CD4-positive, alpha-beta memory T cell (primary cell): ENCODE measurements at places on chromosomes 12 and 14.

DNA sequence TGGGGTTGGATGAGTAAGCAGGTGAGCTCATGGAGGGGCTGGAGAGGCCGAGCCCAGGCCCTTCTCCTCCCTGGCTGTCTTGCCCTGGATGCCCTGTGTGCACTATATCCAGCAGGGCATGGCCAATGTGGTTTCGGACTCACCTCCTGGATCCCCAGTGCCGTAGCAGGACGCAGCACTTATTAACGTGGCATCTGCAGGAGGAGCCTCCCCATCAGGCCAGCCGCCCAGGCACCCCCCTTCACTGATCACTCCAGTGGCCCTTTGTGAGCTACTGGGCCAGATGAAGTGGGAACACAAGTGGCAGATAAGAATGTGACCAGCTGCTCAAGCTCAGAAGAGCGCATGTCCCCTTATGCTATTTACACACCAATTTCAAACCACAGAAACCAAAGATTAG, 43.1 kb upstream of the DICER1 start:
- no peak for DNase-seq

DNA sequence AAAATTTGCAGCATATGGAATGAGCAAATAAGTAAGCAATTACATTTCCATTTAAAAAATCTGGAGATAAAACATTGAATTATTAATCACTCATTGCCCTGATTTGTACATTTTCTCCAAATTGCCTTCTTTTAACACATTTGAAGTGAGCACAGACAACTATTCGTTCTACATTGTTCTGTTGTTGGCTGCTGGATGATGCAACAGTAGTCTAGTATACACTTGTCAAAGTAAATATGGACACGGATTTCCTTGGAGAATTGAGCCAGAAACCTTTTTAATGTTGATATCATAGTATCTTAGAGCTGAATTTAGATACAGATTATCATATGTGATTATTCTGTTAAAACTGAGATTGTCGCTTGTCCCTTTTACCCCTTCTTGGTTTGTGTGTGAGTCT, 188.2 kb downstream of the FUT8 start:
- DNase-seq, result no peak

GRCh38 chr14:76023757-76024156, 38.2 kb downstream of the IFT43 start:
- DNase-seq, result no peak

DNA sequence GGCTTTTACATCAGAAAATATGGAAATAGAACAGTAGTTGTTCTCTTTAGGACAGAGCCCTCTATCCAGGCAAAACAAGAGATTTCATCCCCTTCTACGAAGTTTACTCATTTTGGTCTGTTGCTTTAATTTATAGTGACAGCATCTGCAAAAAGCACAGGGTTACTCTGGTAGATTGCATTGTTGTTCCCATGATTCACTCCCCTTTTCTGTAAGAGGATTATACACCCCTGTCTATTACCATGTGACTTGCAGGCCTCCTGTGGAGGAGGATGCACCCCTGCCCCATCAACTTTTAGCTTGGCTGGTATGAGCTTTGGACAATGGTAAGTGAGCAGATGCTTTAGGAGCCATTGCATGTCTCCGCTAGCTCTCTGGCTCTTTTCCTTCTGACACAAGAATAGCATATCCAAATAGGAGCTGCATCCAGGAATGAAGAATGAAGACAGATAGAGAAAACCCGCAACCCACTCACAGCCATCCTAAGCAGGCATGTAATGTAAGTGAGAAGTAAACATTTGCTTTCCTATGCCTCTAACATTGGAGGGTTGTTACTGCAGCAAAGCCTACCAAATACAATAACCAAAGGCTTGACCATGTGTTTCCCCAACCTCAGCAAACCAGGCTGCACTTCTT, 304.2 kb downstream of the AKAP6 start:
- DNase-seq, result no peak

- no peak for DNase-seq
These were observed 6.1 kb downstream of the CFAP73 start for GRCh38 chr12:113155646-113156045.

GRCh38 chr12:8154526-8154925, 2.3 kb upstream of the ZNF705A start:
- DNase-seq, result peak; percentile 22

DNA sequence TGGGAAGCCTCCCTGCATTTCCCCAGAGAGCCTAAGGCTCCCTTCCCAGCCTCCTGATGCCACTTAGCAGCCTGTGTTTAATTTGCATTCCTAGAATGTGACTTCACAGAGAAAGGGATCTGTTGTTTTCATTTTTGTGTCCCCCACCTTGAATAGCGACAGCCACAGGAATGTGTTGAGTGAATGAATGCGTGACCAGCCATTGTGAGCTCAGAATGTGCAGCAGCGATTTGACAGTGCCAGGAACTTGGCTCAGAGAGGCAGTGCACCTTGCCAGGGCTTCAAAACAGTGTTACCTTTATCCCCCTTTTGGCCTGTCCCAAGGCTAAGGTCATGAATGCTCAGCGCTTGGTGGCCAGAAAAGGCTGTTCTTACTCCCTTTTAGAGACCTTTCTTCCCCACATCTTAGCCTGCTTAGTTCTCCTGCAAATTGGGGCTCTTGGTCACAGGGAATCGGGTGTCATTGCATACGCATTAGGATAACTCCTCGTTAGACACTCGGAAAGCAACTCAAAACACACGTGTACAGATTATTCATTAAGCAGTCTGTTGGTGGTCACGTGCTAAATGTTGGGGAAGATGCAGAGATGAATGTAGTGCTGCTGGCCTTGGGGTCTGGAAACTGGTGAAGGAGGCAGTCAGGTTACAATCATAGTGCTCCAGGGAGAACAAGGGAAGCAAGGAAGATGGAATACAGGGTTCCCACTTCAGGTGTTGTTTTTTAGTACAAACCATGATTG, 9.8 kb downstream of the NTF3 start:
- no peak for DNase-seq

DNA sequence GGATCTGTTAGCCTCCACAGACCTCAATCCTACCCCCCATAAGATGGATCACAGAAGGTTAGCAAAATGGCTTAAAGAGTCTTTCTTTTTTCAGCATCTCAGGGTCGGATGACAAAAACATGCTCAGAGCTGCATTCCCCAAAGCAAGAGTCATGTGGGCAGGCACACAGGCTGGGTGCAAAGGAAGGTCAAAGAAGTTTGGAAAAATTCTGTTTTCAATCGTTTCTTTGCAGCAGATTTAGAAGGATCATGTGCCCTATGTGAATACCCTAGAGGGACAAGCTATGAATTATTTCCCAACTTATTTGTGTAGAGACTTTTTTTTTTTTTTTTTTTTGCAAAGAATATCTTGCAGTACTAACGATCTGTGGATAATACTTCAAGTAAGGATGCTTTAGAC, 845.4 kb downstream of the VRK1 start:
- DNase-seq, result no peak

DNA sequence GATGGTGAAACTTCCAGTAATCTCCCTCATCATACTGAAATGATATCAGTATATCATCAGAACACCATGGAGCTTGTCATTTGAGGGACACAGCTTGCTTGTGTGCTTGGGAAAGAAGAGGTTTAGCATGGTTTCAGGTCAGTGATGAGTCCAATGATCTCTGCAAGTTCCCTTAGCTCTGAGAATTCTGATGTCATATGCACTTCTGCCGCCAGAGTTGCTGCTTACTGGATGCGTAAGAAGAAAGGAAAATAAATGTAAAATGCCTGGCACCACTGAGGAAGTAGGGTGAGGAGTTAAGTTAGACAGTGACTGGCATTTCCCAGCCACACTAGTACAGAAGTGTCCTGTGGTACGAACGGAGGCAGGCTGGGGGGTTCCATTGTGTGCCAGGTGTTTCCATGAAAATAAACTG, 22.6 kb downstream of the PRKCH start:
- DNase-seq, result peak; percentile 73

- DNase-seq, result no peak
These were observed 391.8 kb upstream of the DCN start for GRCh38 chr12:91574391-91574790.

GRCh38 chr12:116821291-116821690, 60.0 kb downstream of the HRK start:
- no peak for DNase-seq

- DNase-seq, result no peak
These were observed 390.6 kb downstream of the DPF3 start for GRCh38 chr14:72503271-72503670.

DNA sequence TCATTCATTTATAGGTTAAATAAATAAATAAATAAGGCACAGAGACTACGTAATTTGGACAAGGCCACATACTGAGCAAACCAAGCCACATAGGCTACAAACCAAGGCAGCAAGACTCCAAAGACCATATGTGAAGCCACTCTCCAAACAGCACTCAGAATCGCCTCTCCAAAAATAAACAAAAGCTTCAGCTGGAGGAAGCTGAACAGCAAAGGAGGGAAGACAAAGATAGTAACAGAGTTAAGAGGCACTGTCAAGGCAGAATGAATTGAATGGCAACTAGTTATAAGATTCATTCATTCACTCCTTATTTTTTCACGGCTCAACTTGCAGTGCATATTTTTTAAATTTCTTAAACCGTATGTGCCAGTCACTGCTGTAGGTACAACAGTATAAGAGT, 200.5 kb upstream of the GRIP1 start:
- DNase-seq, result no peak

- no peak for DNase-seq
These were observed 72.3 kb downstream of the OTX2 start for GRCh38 chr14:56738020-56738419.

DNA sequence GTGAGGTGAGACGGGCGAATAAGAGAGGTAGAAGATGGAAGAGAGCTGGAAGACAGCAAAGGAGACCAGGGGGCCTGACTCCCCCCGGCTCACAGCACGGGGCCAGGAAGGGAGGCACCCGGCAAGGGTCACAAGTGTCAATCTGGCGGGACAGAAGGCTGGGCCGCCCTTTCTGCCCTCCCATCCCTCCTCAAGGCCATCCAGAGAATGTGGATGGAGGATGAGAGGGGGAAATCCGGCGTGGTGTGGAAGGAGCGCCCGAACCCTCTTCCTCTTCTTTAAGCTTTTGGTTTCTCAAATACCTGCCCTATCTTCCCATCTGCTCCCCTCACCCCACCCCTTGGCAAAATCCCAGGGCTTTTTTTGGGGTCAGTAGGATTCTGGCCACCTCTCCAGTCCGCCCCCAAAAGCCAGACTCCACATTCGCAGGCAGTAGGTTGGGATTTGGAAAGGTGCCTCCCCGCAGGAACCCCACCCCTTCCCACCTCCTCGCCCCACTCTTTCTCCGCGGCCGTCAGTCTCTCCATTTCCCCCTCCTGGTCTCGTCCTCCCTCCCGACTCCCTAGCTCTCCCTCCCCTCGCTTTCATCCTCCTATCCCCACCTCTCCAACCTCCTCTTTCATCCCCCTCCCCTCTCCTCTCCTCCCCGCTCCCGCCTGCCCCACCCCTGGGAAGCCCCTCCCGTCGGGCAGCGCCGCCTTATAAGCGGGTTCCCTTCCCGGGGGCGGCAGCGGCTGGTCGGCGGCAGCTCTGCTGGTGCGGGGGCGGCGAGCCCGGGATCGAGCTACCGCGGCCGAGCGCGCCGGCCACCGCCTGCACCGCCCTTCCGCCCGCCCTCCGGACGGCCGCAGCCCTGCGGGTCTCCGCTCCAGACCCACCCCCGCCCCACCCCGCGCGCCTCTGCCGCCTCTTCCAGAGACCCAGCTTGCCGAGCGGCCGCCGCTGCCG, at the start of gene PTMS:
PTMS (plus strand) TSS at position 730 of the 948 bp plus-strand sequence. CDS start 343 bp downstream, outside the sequence.
- DNase-seq, result no peak

DNA sequence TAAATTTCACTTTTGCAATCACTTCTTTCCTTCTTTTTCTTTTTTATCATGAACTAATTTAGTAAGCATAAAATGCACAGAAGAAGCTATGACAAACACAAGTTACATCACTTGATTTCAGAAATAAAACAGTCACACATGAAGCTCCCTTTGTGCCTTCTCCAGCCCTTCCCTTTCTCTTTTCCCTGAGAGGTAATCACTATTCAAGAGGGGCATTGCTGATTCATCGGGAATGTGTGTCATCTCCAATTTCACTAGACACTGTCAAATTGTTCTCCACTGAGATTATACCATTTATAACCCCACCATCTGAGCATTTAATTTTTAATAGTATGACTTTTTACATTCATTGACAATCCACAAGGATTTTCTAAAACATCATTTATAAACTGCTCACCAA, 91.6 kb upstream of the PTPRQ start:
- no peak for DNase-seq

- DNase-seq, result no peak
These were observed 284.5 kb upstream of the E2F7 start for GRCh38 chr12:77349689-77350370.

DNA sequence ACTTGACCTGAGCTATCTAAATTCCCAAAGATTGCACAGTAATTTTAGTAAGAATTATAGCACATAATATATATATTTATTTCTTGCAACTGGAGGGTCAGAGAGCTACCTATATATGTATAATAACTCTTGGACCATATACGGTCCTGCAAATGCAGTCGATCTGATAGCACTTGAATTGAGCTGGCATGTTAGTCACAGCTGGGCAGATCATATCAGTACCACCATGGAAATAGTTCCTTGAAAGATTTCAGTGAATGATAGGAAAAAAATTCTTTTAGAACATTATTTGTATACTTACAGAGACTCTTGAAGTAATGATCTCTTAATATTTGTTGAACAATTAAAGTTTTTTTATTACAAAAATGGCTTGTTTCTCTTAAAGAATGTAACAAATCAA, 94.5 kb upstream of the MON2 start:
- no peak for DNase-seq

DNA sequence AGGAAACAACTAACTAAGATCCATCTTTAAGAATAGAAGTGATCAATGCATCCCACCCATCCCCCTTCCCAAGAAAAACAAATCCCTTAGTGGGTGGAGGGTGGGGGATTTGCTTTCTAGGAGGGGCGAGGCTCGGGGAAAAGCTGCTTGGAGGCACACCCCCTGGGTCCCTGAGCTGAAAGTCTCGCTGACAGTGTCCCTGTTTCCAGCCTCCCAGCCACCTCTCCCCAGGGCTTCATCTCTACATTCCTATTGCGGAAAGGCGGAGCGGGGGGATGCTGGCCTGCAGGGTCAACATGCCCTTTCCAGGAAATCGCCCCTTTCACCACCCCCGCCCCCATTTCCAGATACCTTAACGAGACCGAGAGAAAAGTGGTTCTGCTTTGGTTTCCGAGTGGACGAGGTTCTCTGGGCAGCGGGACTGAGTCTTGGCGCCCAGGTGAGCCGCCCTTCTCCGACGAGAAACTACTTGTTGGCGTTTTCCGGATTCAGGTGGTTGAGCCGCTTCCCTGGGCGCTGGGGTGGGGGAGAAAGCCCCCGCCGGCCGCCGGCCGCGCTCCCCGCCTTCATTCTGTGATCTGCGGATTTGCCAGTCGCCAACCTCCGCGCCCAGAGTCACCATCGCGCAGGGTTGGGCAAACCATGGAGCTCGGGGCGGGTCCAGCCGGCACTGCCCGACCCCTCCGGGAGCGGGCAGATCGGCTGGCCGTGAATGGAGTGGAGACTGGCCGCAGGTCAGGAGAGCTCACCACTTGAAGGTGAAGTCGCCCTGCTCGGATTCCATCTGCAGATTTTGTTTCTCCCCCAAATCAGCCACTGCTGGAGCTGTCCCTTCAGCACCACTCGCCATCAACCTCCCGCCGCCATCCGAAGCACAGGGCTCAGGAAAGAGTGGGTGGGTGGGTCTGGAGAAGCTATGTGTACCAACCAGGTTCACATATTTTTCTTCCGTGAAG, 505 bp downstream of the KCNC2 start:
- no peak for DNase-seq

- no peak for DNase-seq
These were observed 295.7 kb upstream of the PRKD1 start for GRCh38 chr14:30223385-30223785.

GRCh38 chr12:15693228-15693911, 95.8 kb downstream of the EPS8 start:
- DNase-seq, result no peak

- DNase-seq, result peak; percentile 26
These were observed 22.9 kb downstream of the NDUFA12 start for GRCh38 chr12:94980577-94980976.

GRCh38 chr14:67426983-67427606, 15.1 kb upstream of the PLEK2 start:
- DNase-seq, result peak; percentile 74
